Activated T-cell treated with anti-CD3 and anti-CD28 coated beads, Interleukin-2, amount 50 U/mL, for 48 hours (primary cell): ENCODE measurements at places on chromosomes 13 and 19.

DNA sequence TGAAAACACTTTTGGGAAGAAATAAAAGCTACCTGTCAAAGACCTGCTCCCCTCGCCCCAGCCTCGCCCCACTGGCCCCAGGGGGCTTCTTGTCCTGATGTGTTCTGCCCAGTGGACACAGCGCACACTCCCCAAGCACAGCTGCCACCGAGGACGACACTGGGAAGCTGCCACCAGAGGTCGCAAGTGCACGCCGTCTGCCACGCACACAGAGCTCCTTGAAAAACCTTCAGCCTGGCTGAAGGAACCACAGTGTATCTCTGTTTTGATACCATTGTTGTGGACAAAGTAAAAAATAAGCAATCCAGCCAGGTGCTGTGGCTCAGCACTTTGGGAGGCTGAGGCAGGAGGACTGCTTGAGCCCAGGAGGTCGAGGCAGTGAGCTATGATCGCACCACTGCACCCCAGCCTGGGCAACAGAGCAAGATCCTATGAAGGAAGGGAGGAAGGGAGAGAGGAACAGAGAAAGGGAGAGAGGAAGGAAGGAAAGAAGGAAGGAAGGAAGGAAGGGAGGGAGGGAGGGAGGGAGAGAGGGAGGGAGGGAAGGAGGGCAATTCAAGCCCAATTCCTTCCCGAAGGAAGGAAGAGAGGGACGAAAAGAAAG, 57.3 kb downstream of the CEBPG start:
- DNase-seq = peak; percentile 80

GRCh38 chr13:113852536-113853517, 11.0 kb downstream of the GAS6 start:
- peak; percentile 16 for DNase-seq

GRCh38 chr13:102935896-102936321, 90.1 kb downstream of the ERCC5 start:
- no peak for DNase-seq

GRCh38 chr19:32219881-32220472, 125.4 kb upstream of the ZNF507 start:
- DNase-seq = no peak

GRCh38 chr19:3154957-3155736, 19.3 kb downstream of the GNA15 start:
- DNase-seq = peak; percentile 87

DNA sequence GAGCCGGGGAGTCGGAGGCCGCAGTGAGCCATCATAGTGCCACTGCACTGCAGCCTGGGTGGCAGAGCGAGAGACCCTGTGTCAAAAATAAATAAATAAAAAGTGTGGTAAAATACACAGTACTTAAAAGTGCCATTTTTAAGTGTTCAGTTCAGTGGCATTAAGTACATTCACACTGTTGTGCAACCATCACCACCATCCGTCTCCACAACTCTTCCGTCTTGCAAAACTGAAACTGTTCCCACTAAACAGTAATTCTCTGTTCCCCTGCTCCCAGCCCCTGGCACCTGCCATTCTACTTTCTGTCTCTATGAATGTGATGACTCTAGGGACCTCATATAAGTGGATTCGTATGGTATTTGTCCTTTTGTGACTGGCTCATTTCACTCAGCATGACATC, 13.3 kb downstream of the SLC25A42 start:
- no peak for DNase-seq

DNA sequence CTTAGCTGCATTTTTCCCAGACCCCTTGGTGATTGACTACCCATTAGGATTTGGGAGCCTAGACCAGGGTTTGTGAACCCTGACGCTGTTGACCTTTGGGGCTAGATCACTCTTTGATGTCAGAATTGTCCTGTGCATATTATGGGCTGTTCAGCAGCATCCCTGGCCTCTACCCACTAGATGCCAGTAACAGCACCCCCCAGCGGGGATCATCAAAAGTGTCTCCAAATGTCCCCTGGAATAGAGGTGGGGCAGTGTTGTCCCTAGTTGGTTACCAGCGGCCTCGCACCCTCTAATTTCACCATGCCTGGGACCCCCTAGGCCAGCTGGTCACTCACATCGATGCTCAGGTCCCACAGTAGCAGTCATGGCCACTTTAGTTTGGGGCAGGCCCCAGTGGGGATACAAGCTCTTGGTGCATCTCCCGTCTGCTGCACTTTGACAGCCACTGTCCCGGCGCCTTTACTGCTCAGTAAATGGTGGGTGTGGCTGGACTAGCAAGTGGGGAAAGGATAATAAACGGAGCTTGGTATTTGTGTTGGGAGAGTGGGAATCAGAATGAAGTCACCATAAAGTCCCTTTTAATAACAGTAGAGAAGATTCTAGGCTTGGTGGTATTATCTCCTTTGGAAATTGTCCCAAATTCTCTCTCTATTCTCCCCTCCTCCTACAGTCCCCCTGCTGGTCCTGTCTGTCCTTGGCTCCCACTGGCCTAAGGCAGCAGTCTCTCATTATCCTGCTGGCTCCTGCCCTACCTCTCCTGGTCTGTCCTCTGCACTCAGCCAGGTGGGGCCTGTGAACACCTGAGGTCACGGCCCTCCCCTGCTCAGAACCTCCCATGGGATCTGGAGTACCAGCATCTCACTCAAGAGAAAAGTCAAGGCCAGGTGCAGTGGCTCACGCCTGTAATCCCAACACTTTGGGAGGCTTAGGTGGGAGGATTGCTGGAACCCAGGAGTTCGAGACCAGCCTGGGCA, 80.6 kb downstream of the SIPA1L3 start:
- no peak for DNase-seq

GRCh38 chr13:47288546-47288945, 391.7 kb upstream of the HTR2A start:
- no peak for DNase-seq

GRCh38 chr19:18322318-18322758, 538 bp downstream of the LSM4 start:
- DNase-seq = peak; percentile 69

- DNase-seq = peak; percentile 75
Observed at GRCh38 chr13:98466634-98467236, 110.2 kb downstream of the STK24 start.

DNA sequence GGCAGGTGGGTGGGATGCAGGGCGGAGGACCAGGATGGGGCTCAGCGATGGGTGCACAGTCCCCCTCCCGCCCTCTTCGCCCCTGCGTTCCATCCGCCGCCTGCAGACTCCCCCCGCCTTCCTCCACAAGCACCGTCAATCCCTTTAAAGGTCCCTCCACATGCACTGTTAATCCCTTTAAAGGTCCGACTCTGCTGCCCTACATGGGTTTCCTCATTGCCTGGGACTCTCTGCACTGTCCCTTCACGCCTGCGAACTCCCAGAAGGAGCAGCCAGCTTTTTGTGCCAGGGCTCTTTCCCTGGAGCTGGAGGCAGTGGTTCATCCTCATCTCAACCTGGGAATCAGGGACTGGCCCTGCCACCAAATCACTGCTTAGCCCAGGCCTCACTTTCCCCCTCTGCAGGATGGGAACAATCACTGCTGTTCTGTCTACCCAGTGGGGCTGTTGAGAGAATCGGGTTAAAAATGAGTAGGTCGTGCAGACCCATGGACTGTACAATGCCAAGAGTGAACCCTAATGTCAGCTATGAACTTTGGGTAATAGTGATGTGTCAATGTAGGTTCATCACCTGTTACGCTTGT, 20.4 kb downstream of the ZNF574 start:
- no peak for DNase-seq

- no peak for DNase-seq
Observed at GRCh38 chr13:101025925-101026324, 351.3 kb upstream of the TMTC4 start.

- no peak for DNase-seq
Observed at GRCh38 chr19:33343859-33344572, 29.5 kb upstream of the CEBPG start.

GRCh38 chr19:4467835-4468234, 4.3 kb upstream of the HDGFL2 start:
- no peak for DNase-seq

GRCh38 chr19:16369664-16370576, 45.3 kb downstream of the KLF2 start:
- peak; percentile 50 for DNase-seq

DNA sequence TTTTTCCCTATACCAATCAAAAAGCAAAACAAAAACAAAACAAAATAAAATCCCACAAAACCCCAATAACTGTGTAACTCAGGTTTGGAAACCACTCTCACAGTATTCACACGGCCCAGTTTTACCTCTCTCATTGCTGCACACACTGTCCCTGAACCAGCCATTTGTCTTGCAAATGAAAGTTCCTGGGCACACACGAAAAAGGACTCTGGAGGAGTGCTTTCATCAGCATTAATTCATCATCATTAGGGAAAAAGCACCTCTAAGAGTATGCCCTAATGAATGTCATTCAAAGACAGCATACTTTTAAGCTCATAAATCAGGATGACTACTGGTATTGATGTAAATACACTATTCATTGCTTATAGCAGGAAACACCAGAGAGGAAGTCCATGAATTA, 306.3 kb downstream of the DNAJC15 start:
- no peak for DNase-seq

GRCh38 chr13:34070006-34070405, 252.1 kb downstream of the RFC3 start:
- no peak for DNase-seq

- no peak for DNase-seq
Observed at GRCh38 chr19:30547246-30547645, 175.1 kb downstream of the ZNF536 start.

GRCh38 chr19:19271828-19272599, 1.1 kb downstream of the TM6SF2 start:
- no peak for DNase-seq

DNA sequence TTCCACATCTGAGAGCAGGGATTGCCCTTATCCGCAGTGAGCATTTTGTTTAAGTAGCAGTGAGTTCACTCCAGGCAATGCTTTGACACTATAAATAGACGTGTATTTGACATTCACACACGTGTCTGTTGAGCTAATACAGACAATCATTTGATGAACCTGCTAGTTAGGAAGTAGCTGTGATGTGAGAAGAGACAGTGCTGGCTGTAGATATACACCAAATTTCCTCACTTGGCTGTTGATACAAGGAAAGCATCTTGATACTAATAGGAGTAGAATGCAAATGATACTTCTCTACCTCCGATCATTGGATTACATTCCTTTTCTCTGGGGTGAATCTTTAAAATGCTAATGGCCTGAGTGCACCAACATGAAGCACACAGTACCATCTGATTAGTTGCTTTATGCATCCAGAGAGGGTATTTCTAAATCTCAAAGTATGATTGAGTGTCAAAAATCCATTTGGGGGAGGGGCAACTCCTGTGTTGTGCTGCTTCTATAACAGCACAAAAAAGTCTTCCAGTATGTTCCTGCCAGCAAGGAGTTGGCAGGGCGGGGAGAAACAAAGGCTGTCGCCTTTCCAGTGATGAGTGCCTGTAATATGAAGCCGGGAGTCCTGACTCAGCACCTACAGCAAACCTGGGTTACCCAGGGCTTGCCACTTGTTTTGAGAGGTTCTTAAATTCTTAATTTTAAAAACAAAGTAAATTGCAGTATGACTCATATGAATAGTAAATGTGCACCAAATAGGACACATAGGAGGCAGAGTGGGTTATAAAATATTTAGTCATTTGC, 7.0 kb downstream of the CUL4A start:
- no peak for DNase-seq

- peak; percentile 41 for DNase-seq
Observed at GRCh38 chr19:41376241-41376997, at the start of gene TMEM91. Gene TMEM91, plus strand, starts transcription at chr19:41376533. Its CDS starts 1,777 bp downstream, at chr19:41378310.

GRCh38 chr13:43574605-43575004, 212.2 kb downstream of the ENOX1 start:
- DNase-seq = no peak

DNA sequence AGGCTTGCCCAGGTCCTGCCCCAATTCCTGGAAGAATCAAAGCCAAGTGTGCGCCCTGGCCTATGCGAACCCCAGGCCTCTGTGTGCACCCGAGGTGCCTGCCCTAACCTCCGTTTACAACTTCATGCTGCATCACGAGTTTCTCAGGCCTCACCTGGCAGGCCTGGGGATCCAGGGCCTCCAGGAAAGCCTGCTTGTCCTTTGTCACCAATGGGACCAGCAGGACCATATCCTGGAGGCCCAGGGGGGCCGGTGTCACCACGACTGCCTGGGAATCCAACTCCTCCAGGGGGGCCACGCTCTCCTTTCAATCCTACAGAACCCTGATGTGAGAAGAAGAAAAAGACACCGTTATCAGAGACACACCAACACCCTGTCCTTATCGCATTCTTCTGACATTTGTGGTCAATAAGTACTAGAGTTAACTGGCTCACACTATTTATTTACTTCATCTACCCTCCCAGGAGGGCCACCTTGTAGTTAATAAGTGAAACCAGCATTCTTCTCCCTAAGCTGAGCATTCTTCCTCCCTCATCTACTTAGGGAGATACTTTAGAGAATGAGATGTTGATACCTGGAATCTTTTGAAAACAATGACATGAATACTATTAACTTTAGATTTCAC, 120.6 kb downstream of the COL4A1 start:
- DNase-seq = no peak

DNA sequence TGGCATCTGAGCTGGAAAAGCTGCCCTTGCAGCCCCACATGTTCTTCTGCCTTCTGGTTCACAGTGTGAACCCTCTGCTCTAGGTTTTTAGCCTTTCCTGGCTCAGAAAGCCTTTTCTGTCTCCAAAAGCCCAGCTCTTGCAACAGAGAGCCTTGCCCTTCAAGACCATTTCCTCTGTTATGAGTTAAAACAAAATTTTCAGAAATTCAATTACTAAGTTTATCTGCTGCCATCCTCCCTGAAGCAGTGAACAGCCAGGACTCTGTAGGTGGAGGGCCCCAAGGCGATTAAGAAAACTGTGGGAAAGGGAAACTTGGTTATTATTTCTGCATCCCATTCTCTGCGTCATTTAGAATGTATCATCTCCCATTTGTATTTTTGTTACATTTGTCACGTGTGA, 18.8 kb downstream of the FAM124A start:
- DNase-seq = no peak

DNA sequence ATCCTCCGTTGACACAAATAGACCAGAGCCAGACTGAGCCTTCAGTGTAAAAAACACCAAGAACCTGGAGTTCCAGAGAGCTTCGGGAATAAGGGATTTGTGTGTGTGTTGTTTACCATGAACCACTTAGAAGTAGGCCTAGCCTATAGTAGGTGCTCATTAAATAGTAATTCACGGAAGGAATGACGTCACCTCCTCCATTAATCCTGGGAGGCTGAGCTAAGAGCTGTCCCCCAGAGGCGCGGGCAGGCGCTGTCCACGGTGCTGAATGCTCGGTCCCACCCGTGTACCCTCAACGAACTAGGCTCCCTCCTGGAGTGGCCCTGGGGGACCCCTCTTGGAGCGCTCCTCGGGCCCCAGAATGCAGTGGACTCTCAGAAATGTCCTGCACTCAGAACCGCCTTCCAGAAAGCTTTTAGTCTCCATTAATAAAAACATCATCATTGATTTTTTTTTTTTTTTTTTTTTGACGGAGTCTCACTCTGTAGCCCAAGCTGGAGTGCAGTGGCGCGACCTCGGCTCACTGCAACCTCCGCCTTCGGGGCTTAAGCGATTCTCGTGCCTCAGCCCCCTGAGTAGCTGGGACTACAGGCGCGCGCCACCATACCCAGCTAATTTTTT, 6.5 kb downstream of the UNC13A start:
- peak; percentile 37 for DNase-seq
